NCI-H1436 treated with DMSO at 0.1 percent for 48 hours (cell line): ENCODE measurements at places on chromosomes 3 and 15.

DNA sequence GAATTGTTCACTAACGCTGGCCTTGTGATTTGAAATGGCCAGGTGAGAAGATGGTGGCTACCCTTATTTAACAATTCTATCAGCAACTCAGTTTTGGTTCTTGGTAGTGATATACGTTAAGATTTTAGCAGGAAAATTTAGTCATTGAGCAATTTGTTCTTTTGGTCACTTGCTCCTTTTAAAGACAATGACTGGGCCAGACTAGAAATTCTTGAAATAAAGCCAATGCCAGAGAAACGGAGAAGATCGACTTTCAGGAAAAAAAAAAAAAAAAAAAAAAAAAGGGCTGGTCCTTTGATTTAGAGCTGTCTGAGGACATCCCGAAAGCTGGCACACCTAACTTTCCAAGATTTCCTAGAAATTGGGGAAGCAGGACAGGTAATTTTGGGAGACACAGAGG is 178.5 kb downstream of the FNDC3B start:
- no peak for DNase-seq

- DNase-seq: no peak
Observed at GRCh38 chr3:23863060-23863459, 53.7 kb downstream of the NKIRAS1 start.

GRCh38 chr15:55357774-55358173 is 38.8 kb downstream of the PIGB start:
- DNase-seq: no peak

DNA sequence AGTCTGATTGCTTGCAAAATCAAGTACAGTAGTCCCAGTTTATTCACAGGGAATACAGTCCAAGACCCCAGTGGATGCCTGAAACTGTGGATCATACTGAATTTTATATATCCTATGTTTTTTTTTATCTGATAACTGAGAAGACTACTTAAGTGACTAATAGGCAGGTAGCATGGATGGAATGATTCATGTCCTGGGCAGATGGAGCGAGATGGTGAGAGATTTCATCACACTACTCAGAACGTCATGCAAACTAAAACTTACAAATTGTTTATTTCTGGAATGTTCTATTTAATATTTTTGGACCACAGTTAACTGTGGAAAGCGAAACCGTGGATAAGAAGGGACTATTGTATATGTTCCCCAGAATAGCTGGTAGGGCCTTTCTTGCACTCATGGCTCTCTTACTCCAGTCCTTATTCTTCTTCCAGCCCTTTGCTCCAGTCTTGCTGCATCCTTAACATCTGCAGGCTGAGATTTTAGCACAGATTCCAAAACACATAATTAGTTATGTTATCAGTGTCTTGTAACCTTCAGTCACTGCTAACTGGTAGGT is 290.0 kb downstream of the ADAMTSL3 start:
- no peak for DNase-seq

DNA sequence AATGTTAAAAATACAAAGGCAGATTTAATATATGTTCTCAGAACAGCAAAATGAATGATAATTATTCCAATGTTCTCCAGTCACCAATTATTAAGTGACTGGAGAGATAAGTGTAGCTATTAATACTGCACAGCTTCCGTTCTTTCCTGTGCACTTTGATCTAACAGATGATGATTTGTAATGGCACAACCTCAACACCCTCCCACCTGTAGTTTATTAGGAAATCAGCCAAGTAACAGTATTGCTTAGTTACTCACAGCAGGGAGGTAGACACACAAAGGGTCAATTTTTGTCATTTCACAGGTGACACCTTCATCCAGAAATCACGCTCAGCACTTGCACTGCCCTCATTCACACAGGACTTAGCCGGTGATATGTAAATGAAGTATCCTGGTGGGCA is 688.1 kb downstream of the EPHA3 start:
- no peak for DNase-seq

DNA sequence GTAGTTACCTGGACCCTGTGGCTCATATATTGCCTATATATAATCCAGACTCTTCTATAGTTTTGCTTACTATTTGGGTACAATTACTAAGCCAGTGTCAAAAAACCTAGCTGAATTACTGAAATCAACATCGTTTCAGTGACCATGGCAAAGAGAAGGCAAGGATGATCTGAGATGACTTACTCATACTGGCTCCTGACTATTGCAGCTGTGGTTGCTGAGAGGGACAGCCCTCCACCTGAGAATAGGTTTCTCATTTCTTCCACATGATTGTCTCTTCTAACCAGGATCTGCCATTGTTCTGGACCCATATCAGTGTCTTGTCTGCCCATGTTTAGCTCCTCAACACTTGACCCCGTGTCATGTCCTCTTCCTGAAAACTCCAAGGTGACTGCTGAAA is 30.2 kb downstream of the CASR start:
- DNase-seq: no peak

DNA sequence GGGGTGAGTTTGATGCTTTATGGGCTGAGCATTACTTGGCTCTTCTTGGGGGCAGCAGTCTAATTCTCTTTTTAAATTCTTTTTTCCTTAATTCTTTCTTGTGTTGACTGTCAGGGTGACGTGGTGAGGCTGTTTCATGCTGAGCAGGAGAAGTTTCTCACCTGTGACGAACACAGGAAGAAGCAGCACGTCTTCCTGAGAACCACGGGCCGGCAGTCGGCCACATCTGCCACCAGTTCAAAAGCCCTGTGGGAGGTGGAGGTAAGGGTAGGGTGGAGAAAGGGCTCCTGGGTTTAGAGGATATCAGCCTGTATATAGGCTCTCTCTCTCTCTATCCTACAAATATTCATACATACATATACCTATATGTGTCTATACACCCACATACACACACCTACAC is 152.3 kb downstream of the ITPR1 start:
- DNase-seq: no peak

DNA sequence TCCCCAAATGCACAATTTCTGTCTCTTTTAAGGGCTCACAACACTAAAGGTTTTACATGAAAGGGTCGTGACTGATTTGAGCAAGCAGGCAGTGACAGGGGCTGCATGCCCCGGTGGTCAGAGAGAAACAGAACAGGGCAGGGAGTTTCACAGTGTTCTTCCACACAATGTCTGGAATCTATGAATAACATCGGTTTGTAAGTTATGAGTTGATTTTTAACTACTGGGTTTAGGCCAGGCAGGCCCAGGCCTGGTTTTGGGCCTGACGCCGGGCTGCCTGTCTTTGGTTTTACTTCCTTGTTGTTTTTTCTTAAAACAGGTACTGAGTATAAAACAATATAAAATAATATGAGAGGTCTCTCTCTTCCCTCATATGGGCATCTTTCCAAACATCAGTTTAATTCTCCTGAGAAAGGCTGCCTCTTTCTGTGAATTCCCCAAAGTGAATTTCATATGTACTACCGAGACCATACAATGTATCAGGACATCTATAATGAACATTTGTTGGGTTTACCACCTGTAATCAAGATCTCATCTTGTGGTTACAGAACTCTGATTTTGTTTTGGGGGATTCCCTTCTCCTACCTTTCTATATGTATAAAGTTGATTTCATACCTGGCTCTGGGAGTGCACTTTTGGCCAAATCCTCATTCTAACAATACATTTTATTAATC is 74.4 kb downstream of the CD200 start:
- DNase-seq: no peak

GRCh38 chr3:46824211-46824970 is 38.9 kb downstream of the MYL3 start:
- no peak for DNase-seq

- no peak for DNase-seq
Observed at GRCh38 chr3:197460639-197461038, 95.1 kb downstream of the BDH1 start.
